ENCODE measurements at places on chromosomes 7 and 10. TPM values are rescaled to one million over a fixed set of nuclear protein-coding genes. Genes with fewer than 3 reads are reported as not detected.

TAF5 gene
- 6.9 TPM for total RNA-seq

GPNMB gene
- 206 TPM for total RNA-seq

CHAT gene
- total RNA-seq = not detected

MNX1 gene
- total RNA-seq = not detected

FOXI2 gene
- total RNA-seq = not detected

PNLIPRP3 gene
- 0.06 TPM for total RNA-seq

STK31 gene
- total RNA-seq = not detected

DNA sequence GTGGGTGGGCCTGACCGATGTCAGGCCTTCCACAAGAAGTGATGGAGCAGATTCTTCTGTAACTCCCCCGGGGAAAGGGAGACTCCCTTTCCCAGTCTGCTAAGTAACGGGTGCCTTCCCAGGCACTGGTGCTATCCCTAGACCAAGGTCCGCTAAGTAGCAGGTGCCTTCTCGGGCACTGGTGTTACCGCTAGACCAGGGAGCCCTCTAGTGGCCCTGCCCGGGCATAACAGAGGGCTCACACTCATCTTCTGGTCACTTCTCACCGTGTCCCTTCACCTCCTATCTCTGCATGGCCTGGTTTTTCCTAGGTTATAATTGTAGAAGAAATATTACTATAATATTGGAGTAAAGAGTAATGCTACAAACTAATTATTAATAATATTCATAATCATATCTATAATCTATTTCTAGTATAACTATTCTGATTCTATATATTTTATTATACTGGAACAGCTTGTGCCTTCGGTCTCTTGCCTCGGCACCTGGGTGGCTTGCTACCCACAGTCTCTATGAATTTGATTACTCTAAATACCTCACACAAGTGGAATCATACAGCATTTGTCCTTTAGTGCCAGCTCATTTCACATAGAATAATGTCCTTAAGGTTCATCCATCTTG lies 1378.7 kb downstream of the XPNPEP1 start:
- DNase-seq = peak; percentile 12

DNA sequence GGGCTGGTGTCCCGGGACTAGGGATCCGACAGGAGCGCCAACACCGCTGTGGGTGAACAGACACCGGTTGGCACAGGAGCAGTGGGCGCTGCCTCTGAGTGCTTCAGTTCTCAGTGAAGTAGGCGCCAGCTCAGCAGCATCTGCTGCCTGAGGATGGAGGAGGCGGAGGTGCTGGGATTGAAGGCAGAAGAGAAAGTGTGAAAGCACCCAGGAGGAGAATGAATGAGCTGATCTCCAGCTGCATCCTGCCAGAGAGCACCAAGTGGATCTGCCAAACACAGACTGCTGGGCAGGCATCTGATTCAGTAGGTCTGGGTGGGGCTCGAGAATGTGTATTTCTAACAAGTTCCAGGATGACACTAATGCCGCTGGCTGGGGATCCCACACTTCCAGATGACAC lies 74.5 kb downstream of the LANCL2 start:
- peak; percentile 32 for DNase-seq

DNA sequence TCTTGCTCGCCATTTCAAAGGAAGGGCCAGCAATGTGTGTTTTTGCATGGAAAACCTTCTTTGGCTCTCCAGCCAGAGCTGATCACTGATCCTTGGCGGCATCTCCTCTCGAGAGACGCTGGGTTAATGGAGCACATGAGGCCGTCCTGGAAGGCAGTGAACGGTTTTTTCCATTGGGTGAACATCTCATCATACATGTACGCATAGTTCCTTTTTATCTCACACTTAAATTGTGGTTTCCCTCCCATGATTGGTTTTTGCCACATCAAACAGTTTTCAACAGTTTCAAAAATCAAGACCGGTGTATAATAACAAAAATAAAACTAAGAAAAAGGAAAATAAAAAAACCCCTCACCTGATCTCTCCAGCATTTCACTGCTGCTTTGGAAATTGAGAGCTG lies 276.4 kb downstream of the TCF7L2 start:
- DNase-seq = no peak

DNA sequence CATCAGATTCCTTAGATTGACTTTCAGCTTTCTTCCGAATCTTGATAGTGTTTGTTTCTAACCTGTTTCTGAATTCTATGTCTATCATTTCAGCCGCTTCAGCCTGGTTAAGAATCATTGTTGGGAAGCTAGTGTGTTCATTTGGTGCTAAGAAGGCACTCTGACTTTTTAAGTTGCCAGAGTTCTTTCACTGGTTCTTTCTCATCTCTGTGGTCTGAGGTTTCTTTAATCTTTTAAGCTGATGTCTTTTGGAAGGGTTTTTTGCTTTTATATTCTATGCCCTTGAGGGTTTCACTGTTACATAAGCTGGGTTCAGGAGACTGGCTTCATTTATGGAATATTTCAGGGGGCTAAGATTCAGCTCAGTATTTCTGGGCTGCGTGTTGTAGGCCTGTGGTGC lies 104.5 kb upstream of the PRSS58 start:
- no peak for DNase-seq

DNA sequence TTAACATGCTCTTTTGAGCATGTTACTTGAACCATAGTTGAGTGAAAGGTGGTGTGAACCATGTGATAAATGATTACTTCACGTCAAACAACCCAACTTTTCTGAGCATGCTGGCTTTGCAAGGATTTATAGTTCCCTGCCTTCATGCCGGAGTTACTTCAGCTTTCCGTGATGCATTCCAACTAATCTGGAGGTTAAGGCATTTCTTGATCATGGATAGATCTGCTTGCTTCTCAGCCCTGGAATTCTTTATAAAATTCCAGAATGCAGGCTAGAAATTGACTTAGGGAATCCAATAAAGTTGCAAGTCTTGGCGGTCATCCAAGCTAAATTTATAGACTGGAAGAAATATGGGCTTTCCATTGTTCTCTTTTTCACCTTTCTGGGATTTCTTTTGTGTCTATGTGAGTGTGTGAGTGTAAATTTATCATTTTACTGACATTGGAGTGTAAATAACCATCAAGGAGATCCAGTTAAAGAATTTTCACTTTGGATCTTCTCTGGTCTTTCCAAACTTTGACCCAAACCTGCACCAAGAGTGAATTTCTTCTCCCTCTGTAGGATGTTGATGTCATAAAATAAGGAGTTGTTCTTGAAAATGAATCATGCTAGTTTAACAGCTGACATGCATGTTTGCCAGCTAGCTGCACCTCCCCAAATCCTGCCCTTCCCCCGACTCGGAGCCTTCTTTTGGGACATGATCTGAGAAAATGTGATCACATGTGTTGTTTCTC lies 289.0 kb downstream of the TWIST1 start:
- DNase-seq = peak; percentile 69

- DNase-seq = no peak
These were observed 329.2 kb upstream of the LRGUK start for GRCh38 chr7:133797818-133798520.

GRCh38 chr7:39712751-39713150 lies 89.4 kb downstream of the RALA start:
- no peak for DNase-seq

DNA sequence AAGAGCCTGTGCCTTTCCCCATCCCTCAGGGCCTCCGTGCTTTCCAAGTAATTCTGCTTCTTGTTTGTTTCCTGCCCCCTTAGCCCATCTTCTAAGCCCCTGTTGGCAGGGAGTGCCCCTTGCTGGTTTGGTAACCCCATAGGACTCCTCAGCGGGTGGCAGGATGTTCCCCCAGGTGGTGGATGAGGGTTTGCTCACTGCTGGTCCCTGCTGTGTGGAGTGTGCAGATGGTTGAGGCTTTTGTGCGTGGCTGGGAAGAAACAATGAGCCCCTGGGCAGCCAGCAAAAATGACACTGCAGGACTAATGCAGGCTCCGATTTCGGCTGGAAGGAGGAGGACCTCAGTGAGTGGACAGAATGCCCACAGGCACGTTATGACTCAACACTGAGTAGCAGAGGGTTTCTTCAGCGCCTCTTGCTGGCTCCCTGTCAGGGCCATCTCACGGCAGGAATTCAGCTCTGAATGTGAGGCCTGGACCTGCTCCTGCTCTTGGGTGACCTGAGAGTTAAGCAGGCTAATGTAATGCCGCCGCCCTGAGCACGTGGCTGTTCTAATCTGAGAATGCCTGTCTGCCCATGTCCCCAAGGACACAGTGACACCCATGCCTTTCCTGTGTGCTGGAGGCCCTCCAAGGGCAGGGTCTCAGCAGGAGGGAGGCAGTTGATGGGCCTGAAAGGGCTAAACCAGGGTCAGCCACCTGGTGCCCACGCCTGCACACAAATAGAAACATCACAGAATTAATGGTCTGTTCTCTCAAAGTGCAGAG lies 16.6 kb downstream of the BAG3 start:
- DNase-seq = peak; percentile 97

DNA sequence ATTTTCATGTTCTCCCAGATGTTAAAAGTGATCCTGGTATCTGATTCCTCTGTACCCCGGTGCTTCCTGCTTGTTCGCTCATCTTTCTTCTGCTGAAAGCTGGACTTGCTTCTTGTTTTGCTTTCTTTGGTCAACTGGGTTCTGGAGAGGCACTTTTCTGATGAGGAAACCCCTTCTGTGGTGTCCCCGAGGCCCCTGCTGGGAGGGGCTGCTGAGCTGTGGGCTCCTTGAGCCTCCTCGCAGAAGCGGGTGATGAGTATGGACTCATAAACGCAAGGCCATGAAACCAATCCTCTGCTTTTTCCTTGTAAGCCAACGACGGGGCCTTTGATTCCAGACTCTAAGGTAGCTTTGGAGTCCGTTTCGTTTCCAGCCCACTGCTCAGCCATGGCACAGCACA lies 7.8 kb downstream of the WIPI2 start:
- no peak for DNase-seq

DNA sequence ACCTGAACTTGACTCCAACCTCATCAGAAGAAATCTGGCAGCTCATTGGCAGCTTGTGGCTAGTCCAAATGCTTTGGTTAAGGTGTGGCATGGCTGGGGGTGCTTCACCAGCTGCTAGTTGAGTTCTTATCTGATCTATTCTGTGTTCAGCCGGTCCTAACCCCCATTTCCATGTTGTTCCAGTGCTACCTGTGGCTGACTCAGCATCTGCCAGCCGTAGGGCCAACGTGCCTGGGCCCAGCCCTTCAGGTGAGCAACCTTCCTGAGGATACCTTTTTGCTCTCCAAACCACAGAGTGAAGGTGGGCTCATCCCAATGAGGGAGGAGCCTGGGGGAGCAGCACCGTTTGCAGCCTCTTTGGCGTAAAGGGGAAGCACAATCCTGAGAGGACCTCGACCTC lies 46.8 kb upstream of the C10orf120 start:
- DNase-seq = no peak

GRCh38 chr10:14356921-14357320 lies 26.2 kb upstream of the FRMD4A start:
- DNase-seq = peak; percentile 83

GRCh38 chr7:100122067-100122466 lies 2.6 kb downstream of the CNPY4 start:
- no peak for DNase-seq

GRCh38 chr7:107966711-107967110 lies 36.2 kb downstream of the LAMB1 start:
- DNase-seq = peak; percentile 100

DNA sequence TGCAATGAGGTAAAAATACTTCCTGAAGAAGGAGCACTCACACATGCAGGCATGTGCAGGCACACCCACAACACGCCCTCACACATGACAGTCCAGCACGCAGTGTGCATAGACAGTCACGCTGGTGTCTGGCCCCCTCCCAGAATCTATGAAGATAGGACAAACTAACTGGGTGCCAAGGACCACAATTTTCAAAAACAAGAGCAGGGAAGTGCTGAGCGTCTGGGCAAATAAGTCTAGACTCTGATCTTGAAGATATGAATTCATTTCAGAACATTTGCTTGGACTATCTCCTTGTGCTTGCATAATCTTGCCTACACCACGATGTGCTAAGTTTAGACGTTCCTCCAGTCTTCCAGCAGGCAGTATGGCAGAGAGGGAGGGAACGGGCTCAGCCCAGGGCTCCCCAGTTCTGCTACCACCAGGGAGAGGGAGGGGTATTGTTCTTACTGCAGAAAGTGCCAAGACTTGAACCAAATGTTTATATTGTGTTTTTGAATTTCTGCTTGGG lies 276.5 kb upstream of the KLF6 start:
- no peak for DNase-seq

DNA sequence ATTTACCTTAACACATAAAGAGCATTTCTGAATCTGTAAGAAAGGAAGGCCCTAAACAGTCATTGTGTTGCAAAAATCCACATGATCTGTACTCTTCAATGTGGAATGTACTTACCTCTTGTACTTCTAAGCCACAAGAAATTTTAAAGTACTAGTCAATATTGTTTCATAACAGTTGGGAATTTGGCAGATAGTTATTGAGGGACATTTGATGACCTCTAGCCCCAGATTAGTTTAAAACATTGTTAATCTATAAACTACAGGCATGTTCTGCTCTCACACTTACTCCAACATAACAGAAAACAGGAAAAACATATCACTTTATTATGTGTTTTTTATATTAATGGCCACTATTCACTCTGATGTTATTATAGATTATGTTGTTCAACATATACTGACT lies 985.7 kb upstream of the LRRTM3 start:
- no peak for DNase-seq

DNA sequence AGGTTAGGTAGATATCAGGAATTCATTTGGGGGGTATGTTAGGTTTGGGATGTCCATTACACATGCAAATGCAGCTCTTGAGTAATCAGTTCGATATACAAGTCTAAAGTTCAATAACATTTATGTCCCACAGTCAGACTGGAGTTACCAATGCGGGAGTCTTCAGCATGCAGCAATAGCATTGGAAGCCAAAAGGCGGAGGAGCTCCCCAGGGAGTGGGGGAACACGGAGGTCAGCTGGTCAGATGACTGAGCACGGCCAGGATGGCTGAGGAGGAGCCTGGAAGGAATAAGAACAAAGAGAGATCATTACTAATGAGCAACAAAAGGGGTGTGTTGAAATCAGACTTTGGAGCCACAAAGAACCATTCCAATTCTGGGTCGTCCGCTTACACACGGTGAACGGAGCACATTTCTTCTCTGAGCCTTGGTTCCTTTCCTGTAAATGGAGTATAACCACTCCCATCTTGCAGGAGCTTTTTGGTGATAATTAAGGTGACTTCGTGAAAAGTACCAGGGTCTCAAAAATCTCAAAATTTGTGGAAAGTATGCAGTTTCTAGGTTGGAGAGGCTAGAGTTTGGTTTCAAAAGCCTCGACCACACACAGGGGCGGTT lies 478 bp upstream of the ZNF22 start:
- DNase-seq = peak; percentile 86

GRCh38 chr10:49050906-49051305 lies 64.4 kb downstream of the VSTM4 start:
- no peak for DNase-seq

DNA sequence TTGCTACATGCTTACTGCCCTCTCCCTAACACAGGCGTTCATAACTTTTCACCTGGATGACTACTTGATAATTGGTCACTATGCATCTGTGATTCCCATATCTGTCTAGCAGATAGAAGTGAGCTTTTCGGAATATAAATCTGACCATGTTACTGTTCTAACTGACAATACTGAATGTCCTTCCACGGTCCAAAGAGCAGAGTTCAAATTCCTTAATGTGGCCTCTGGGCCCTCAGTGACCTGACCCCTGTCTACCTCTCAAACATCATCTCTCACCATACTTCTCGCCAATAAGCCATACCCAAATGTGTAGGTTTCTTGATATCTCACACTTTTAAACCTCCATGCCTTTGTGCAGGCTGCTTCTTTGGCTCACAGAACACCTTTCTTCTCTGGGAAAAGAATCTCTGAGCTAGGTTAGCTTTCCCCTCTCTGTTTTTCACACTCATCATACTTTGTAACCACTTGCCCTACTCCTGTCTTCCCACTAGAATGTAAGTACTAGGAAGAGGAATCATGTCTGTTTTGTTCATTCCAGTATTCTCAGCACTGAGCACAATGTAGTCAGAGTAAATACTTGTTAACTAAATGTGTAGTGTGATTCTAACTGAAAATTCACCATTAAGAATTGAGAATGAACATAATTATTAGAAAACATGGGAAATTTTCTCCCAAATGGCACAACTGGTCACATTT lies 39.2 kb upstream of the LRRC17 start:
- DNase-seq = no peak
